ENCODE measurements at places on chromosomes 6 and 20.

DNA sequence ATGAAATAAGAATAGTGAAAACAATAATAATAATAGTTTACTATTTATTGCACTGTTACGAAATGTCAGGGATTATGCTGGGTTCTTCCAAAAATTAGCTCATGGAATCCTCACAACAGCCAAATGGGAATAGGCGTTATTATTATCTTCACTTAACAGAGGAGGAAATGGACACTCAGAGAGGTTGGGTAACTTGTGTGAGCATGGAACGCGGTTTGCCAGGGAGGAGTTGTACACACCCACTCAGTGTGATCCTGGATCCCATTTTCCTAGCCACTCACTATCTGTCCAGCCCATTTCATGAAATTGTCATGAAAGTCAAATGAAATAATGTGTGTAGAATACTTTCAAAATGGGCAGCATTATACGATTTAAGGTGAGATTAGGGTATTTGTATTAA, 4.6 kb downstream of the NELFCD start:
- DNase-seq: no peak
- peaks cover 49% of the 10 kb centered on the region for H3K36me3 ChIP-seq
- H3K27me3 ChIP-seq: no peaks in the 10 kb centered on the region
- no peak overlapping the region for H3K27ac ChIP-seq

- no peaks in the 10 kb centered on the region for H3K27me3 ChIP-seq
- peaks cover 7% of the 10 kb centered on the region for H3K36me3 ChIP-seq
- peaks cover 59% of the 10 kb centered on the region for H3K4me1 ChIP-seq
- no peak overlapping the region for H3K27ac ChIP-seq
- H3K4me3 ChIP-seq: no peak overlapping the region
Measured at GRCh38 chr6:44261581-44261980, 3.8 kb downstream of the NFKBIE start.

GRCh38 chr20:9442858-9443257, 71.5 kb upstream of the LAMP5 start:
- no peak for DNase-seq
- H3K27me3 ChIP-seq: no peaks in the 10 kb centered on the region
- no peak overlapping the region for H3K4me3 ChIP-seq
- peaks cover 95% of the 10 kb centered on the region for H3K36me3 ChIP-seq
- no peak overlapping the region for H3K27ac ChIP-seq
- peaks cover 8% of the 10 kb centered on the region for H3K4me1 ChIP-seq

DNA sequence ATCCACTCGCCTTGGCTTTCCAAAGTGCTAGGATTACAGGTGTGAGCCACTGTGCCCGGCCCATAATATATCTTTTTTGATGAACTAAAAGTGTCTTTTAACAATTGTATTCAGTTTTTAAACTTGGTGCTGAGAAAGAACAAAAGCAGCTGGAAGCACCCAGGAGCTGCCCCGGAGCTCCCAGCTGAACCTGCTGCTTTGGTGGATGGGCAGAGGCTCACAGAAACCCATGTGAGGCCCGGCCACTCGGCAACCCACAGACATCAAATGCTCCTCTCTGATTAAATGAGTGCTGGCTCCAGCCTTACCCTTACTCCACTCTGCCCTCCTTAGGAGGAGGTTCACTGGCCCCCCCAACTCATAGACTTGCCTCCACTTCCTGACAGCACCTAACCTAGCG, 59.4 kb upstream of the FRMD1 start:
- peak overlapping the region; percentile 17 for H3K4me3 ChIP-seq
- DNase-seq: no peak
- H3K36me3 ChIP-seq: no peaks in the 10 kb centered on the region
- peak overlapping the region; percentile 74 for H3K27ac ChIP-seq

- H3K27me3 ChIP-seq: peaks cover 25% of the 10 kb centered on the region
- peaks cover 13% of the 10 kb centered on the region for H3K4me1 ChIP-seq
- H3K27ac ChIP-seq: no peak overlapping the region
- H3K36me3 ChIP-seq: no peaks in the 10 kb centered on the region
- DNase-seq: no peak
Measured at GRCh38 chr20:61718361-61719005, 347.2 kb downstream of the TAF4 start.

GRCh38 chr6:119343167-119343566, 6.4 kb downstream of the MAN1A1 start:
- peaks cover 79% of the 10 kb centered on the region for H3K4me1 ChIP-seq
- H3K27ac ChIP-seq: no peak overlapping the region
- no peak overlapping the region for H3K4me3 ChIP-seq
- DNase-seq: no peak
- H3K36me3 ChIP-seq: peaks cover 35% of the 10 kb centered on the region

DNA sequence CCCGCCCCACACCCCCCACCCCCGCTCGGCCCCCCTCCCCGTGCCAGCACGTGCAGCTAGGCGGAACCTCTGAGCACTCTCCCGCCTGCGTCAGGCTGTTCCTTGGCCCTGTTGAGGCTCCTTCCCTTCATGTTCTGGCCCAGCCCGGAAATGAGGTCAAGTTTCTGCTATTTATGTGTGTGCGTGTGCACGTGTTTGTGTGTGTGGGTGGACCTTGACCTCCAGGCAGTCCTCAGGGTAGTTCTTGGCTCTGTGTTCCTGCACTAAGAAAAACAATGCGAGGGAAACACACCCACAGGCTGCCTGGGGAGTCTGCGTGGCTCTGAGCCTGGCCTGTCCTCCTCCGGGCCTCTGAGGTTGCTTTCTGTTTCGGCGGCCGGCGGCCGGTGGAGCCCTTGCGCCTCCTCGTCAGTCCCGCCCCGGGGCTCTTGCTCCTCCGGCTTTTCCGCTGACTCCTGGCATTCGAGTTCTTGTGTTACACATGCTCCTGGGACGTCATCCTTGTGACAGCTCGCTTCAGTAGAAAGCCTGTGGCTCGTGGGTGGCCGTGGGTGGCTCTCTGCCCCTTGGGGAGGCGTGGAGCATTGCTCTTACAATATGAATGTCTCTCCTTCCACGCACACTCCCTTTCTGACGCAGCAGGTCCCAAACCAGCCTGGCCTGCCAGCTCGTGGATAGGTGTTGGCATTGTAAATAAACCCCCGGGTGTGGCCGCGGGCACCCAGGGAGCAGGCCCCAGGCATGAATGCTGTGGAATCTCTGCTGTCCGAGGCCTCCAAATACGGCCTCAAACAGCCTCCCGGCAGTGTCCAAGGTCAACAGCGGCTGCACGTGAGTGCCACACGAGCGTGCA, 10.0 kb downstream of the SLCO4A1 start:
- H3K4me1 ChIP-seq: peaks cover 30% of the 10 kb centered on the region
- no peaks in the 10 kb centered on the region for H3K36me3 ChIP-seq
- DNase-seq: peak; percentile 59
- peaks cover 40% of the 10 kb centered on the region for H3K27me3 ChIP-seq
- H3K27ac ChIP-seq: no peak overlapping the region
- H3K4me3 ChIP-seq: peak overlapping the region; percentile 52

DNA sequence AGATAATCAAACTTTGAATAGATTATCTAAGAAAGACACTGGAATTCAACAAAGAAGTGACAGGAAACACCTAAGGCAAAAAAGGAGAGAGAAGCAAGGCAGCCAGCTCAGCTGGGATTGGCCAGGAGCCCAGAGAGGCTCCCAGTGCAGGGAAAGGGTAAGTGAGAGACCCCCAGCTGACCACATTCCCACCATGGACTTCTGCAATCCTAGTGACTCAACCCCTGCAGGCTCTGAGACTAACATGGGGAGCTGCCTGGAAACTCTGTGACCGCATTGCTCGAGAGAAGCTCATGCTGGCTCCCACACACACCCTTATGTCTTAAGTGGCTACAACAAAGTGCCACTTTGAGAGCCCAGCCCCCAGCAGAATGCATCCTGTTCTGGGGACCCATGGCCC, 215.1 kb downstream of the PACRG start:
- no peak overlapping the region for H3K27ac ChIP-seq
- H3K4me3 ChIP-seq: no peak overlapping the region
- no peak for DNase-seq
- H3K27me3 ChIP-seq: peaks cover 4% of the 10 kb centered on the region
- peaks cover 26% of the 10 kb centered on the region for H3K4me1 ChIP-seq
- H3K36me3 ChIP-seq: no peaks in the 10 kb centered on the region

DNA sequence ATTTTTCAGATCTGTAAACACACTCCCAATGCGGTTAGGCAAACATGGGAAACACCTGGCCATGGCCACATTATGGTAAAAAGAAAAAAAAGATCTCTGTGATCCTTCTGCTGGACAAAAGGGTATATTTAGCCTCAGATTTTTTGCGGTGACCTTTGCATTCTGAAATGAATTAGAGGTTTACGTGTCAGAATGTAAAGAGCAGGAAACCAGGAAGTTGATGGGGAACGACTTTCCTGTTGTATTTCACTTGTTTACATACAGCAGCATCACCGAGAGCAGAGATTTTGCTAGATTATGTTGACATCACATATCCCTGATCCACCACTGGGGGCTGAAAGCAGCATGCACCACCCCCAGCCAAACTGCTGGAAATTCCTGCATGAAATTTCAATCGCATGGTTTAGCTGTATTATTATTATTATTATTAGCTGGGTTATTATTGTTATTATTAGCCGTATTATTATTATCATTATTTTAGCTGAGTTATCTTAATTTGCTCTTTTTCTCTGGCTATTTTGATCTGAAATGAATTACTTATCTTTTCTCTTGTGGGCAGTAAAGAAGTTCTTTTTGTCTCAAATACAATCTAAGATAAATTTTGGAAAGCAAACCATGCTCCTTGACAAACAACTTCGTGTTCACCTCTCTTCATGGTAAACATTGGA, 189.4 kb downstream of the ZFP64 start:
- H3K4me1 ChIP-seq: peaks cover 55% of the 10 kb centered on the region
- no peak for DNase-seq

DNA sequence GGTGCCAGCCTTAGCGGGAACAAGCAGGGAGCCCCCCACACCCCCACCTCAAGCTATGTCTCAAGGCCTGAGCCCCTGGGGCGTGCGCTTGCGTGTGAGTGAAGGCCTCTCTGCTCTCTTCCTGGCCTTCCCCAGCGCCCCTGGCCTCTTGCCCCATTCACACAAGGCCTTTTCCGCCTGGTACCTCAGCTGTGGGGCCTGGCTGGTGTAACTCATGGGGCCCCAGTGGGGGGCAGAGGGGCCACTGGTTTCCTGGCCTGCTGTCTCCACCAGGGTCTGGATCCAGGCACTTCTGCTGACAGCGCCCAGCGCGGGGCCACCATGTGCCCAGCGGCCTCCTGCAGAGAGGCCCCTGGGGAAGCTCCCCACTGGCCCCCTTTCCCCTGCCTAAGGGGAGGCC, 34.7 kb downstream of the GNAS-AS1 start:
- no peak overlapping the region for H3K27ac ChIP-seq
- DNase-seq: no peak
- H3K36me3 ChIP-seq: peaks cover 22% of the 10 kb centered on the region

DNA sequence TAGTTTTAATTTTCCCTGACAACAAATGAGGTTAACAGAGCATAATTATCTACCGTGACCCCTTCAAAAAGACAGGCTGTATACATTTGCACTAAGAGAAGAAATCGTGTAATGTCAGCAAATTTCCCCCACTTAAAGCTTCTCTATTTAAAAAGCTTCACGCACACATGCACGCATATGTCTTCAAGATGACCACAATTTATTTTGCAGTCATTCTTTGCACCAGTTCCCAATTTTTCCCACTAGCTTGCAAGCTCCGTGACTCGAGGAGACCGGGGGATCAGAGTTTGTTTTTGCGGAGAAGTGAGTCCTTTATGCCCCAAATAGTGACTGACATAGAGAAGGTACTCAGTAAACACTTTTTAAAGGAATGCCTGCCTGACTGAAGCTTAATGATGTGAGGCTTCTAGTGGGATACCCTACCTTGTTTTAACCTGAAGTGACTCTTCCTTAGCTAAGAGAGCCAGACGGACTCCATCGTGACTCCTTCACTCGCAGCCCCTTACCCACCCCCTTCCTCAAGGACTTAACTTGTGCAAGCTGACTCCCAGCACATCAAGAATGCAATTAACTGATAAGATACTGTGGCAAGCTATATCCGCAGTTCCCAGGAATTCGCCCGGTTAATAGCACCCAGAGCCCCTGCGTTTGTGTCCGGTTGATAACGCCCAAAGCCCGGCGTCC, 9.3 kb upstream of the NQO2 start:
- H3K4me3 ChIP-seq: peak overlapping the region; percentile 95
- no peak for DNase-seq
- peaks cover 12% of the 10 kb centered on the region for H3K27me3 ChIP-seq

- peaks cover 4% of the 10 kb centered on the region for H3K27me3 ChIP-seq
- H3K4me1 ChIP-seq: no peaks in the 10 kb centered on the region
- H3K4me3 ChIP-seq: no peak overlapping the region
- DNase-seq: no peak
Measured at GRCh38 chr6:129153257-129153656, 270.3 kb downstream of the LAMA2 start.

DNA sequence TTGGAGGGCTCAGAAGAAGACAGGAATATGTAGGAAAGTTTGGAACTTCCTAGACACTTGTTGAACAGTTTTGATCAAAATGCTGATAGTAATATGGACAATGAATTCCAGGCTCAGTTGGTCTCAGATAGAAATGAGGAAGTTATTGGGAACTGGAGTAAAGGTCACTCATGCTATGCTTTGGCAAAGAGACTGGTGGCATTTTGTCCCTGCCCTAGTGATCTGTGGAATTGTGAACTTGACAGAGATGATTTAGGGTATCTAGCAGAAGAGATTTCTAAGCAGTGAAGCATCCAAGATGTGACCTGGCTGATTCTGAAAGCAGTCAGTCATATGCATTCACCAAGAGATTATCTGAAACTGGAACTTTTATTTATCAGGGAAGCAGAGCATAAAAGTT, 45.1 kb downstream of the FRK start:
- H3K27me3 ChIP-seq: no peaks in the 10 kb centered on the region
- H3K4me3 ChIP-seq: no peak overlapping the region
- no peak for DNase-seq
- peaks cover 12% of the 10 kb centered on the region for H3K4me1 ChIP-seq
- H3K36me3 ChIP-seq: no peaks in the 10 kb centered on the region

DNA sequence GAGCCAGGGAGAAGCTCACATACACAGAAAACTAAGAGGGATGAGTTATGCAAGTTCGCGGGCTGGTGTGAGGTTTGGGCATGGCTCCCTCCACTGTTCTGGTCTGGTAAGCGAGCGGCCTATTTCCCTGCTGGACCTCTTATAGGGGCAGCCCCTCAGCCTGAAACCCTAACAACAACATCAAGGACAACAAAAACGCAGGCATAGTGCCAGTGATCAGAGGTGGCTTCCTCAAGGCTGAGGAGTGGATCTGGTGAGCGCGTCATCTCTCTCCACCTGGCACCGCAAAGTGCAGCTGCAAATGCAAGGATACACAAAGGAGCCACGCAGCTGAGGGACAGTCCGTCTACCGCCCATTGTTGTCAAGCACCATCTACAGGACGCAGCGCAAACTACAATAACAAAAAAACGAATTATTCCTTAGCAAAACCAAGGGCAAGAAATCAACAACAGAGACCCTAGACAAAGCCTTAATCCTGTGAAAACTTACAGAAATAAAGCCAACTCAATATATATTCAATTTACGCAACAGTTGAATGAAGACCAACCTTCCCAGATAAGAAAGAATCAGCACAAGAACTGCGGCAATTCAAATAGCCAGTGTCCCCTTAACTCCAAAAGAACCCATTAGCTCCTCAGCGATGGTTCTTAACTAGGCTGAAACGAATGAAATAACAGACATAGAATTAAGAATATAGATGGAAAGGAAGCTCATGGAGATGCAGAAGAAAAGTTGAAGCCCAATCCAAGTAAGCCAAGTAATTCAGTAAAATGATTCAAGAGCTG, 9.2 kb upstream of the DEFB110 start:
- H3K27ac ChIP-seq: no peak overlapping the region
- H3K4me3 ChIP-seq: no peak overlapping the region

Measured in nephron progenitor cell (in vitro differentiated cells).